Activated CD4-positive, alpha-beta T cell treated with anti-CD3 and anti-CD28 coated beads, Interleukin-2, amount 50 U/mL, for 4 hours (primary cell): ENCODE measurements at places on chromosomes 16 and 17.

DNA sequence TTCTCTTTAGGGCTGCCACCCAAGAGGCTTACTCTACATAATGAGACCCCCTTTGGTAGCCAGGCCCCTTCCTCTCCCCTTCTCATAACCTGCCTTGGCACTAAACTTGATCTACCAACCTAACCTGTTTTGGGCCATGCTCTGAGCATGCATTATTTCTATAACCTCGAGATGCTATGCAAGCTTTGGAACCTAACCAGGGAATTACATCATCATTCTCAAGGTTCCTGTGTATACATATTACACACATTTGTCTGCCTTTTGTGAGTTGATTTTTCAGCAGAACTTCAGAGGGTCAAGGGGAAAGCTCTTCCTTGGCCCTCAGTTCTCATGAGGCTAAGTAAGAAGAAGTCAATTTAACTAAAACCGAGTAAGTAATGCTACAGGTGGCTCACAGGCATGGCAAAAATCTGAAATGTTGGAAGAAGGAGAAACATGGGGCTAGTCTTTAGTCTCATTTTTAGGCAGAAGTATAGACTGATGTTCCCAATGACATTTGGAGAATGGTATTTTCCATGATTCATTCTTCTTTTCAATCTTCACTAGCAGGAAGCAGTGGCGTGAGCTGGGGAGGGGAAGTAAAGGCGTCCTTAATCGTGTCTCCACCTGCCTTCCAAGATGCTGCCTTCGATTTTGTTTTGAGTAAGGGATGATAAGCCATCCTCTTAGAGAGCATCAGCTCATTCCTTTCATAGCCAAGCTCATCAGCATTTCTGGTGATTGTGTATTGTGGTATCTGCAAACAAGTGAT lies 308.4 kb downstream of the ABCC12 start:
- no peak for DNase-seq

DNA sequence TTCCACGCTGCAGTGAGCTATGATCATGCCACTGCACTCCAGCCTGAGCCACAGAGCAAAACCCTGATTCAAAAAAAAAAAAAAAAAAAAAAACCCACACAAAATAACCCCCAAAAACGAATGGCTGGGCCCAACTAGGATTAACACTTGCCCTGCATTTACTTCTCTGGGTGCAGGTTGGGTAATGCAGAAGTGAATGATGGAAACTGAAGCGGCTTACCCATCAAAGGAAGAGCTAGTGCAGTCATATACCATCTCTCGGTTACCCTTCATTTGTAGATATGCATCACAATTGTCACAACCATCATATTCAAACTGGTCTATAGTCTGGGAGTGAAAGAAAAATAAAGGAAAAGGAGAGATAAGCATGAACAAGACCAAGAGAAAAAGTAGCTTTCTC lies 819 bp downstream of the SUPT4H1 start:
- DNase-seq: no peak

GRCh38 chr16:10154389-10154788 lies 27.8 kb downstream of the GRIN2A start:
- no peak for DNase-seq

GRCh38 chr17:4344926-4345325 lies 21.5 kb downstream of the UBE2G1 start:
- no peak for DNase-seq

DNA sequence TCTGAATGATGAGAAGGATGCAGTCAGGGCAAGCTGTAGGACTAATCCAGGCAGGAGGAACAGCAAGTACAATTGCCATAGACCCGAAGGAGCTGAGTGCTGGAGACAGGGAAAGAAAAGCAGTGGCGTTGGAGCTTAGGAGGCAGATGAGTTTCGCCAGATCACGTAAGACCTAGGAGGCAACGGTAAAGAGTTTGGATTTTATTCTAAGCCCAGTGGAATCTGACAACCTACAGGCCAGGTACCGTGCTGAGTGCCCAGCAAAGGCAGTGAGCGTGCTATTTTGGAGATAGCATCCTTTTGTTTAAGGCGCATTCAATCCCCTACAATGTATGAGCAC lies 1.2 kb downstream of the USP43 start:
- DNase-seq: no peak

- DNase-seq: no peak
These were observed 14.8 kb downstream of the CLEC16A start for GRCh38 chr16:10959161-10959560.

- DNase-seq: no peak
These were observed 5.4 kb upstream of the LHX1 start for GRCh38 chr17:36931697-36932382.

DNA sequence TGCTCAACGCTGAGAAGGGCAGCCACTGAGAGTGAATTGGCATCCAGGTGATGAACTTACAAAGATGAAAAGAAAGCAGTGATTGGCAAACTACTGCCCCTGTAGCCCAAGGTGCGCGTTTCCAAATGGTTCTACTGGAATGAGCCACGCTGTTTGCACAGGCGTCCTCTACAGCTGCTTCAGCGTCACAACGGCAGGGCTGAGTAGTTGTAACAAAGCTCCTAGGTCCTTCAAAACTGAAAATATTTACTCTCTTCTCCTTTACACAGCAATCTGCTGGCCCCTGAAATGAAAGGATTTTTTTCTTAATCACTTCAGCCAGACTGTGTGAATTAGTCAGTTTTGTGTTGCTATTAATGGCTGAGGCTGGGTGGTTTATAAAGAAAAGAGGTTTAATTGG lies 107.2 kb upstream of the FOXF1 start:
- no peak for DNase-seq

- DNase-seq: no peak
These were observed 88.4 kb downstream of the ZZEF1 start for GRCh38 chr17:4054446-4054845.

DNA sequence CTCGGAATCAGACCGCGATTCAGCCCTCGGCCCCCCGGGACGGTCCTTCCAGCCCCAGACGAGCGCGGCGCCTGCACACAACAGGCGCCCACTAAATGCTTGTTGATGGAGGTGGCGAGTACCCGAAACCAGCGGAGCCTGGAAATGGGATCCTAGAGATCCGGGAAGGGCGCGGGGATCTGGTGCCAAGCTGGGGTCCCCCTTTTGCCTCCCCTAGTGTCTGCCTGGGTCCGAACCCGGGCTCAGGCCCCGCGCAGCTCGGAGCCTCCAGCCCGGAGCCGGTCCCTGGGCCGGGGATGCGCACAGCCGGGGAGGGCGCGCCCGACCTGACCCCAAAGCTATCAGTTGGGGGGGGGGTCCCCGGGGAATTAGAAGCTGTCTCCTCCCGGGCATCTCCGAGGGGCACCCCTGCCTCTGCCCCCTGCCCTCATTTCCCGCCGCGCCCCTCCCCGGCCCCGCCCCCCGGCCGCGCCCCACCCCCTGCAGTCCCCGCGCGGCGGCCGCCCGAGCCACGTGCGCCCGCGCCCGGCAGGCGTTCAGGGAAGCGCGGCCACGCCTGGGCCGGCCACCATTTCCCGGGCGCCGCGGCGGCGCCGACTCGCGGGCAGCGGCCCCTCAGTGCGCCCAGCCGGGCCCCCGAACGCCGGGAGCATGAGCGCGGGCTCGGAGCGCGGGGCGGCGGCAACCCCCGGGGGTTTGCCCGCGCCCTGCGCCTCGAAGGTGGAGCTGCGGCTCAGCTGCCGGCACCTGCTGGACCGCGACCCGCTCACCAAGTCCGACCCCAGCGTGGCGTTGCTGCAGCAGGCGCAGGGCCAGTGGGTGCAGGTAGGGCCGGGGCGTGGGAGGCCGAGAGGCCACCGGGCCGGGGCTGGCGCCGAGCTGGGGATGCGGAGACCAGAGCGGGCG lies at the start of gene CPNE7:
TSS of gene CPNE7 (plus strand) at position 512 of the 906 bp plus-strand sequence. CDS start at position 652, 140 bp downstream.
- no peak for DNase-seq

DNA sequence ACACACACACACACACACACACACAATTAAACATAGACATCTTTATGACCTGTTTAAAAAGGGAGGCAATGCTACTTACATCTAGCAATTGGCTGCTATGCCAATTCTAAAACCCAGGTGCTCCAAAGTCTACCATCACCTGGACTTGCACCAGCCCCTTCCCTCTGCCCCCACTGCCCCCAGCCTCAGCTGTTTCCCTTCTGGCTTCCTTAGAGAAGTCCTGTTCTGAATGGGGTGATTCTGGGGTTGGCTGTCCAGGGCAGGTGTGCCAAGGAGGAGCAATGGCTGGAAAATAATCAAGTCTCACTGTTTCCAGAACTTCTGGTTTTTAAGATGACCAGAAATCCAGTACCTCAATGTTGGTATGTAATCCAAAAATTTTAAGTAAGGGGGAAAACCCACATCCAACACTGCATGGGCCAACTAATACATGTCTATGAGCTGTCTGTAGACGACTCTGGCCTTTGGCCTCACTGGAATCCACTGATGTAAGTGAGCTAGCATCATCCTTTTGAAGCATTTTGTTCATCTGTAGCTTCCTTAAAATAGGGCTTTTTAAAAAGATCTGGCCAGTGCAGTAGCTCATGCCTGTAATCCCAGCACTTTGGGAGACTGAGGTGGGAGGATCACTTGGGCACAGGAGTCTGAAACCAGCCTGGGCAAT lies 2.1 kb downstream of the IFT20 start:
- DNase-seq: no peak

GRCh38 chr17:80319262-80319998 lies 58.8 kb downstream of the RNF213 start:
- no peak for DNase-seq

DNA sequence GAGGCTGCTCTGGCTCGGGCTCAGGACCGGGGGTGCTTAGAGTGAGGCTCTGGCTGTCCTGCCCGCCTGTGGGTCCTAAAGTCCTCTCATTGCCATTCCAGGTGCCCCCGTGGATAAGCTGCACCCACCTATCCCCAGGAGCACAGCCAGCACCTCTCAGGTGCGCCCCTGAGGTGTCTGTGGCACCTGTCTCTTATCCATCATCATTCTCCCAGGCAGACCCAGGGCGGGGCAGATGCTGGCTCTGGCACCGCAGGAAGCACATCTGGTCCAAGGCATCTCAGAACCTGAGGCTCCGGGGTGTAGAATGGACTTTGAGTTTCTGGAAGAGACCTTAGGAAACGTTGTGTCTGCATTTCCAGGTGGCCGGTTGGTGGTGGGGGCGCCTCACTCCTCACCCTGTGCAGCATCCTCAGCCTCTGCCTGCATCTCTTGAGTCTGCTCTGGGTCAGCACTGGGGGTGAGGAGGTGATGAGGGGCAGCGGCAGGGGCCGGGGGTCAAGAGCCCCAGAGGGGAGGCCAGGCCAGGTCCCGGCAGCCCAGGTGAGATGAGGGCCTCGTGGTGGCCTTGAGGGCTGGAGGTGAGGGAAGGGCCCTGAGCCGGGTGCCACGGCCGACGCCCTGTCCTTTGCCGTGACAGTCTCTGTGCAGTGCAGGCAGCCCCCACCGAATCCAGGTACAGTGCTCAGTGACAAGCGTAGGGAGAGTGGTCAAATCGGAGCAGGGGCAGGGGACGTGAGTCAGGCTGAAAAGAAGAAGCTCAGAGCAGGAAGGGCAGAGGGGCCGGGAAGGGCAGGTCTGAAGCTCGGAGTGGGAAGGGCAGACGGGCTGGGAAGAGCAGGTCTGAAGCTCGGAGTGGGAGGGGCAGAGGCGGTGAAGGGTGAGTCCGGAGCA lies 173.5 kb downstream of the NPIPB11 start:
- no peak for DNase-seq

DNA sequence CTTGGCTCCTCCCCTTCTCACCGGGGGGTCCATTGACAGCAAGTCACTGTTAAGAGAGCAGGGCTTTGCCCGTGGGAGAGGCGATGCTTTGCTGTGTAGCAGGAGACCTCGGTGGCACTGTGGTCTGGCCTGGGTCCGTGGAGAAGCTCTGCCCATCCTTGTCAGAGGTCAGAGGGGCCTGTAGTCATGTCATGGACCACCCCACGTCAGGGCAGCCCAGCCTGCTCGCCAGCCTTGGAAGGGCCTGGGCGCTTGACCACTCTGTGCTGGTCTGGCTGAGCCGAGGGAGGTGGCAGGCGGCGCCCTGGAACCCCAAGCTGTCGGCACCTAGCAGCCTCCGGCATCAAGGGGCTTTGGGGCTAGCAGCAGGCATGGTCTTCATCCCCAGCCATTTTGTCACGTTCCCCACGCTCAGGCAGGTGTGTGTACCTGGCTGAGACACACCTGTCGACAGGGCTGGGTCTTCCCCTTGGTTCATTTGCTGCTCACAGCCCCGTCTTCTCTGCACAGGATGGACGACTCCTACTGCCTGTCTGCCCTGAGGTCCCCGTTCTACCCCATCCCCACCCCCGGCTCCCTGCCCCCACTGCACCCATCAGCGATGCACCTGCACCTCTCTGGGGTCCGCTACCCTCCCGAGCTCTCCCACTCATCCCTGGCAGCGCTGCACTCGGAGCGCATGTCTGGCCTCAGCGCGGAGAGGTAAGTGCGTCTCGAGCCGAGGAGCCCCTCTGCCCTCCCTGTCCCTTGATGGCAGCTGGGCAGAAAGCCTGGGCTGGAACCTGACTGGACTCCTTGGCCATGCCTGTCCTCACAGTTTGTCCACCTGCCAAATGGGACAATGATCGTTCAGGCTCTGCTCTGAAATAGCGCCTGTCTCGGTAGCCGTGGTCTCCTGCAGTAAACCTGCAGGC lies 33.3 kb downstream of the GINS2 start:
- DNase-seq: no peak

- DNase-seq: no peak
These were observed 283.3 kb upstream of the FOXF1 start for GRCh38 chr16:86227041-86227440.

DNA sequence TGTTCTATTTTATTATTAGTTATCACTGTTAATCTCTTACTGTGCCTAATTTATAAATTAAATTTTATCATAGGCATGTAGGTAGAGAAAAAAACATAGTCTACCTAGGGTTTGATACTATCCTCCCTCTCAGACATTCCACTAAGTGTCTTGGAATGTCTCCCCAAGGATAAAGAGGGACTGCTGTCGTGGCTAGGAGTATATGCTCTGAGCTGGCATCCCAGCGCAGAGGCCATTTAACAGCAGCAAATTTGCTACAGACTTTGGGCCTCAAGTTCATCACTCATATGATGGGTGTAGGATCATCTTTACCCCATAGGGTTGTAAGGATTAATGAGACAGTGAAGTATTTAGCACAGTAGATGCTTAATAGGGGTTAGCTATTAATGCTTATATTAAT lies 56.7 kb downstream of the ZFHX3 start:
- DNase-seq: no peak

- DNase-seq: no peak
These were observed 117.8 kb downstream of the WWOX start for GRCh38 chr16:78217276-78217675.

- peak; percentile 15 for DNase-seq
These were observed 54.6 kb downstream of the ABCC12 start for GRCh38 chr16:48101069-48101674.

- DNase-seq: no peak
These were observed 2.1 kb downstream of the MFAP4 start for GRCh38 chr17:19384723-19385391.

DNA sequence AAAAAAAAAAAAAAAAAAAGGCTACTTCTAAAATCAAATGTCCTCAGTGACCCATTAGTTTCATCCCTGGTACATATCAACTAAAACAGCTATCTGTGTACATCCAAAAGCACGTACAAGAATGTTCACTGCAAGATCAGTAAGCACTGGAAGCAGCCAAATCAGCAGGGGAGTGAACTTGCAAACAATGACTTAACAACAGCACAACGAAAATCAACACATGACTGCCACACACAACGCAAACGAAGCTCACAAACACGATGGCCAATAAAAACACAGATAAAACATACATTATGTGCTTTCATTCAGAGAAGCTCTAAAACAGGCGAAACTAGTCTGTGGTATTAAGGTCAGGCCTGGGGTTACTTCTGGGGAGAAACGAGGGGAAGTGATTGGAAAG lies 60.6 kb downstream of the XPO6 start:
- no peak for DNase-seq

GRCh38 chr16:59740858-59741257 lies 1006.7 kb upstream of the GOT2 start:
- DNase-seq: no peak
